Lower leg skin (tissue), 4 donors: ENCODE measurements at places on chromosomes 16 and 17.

DNA sequence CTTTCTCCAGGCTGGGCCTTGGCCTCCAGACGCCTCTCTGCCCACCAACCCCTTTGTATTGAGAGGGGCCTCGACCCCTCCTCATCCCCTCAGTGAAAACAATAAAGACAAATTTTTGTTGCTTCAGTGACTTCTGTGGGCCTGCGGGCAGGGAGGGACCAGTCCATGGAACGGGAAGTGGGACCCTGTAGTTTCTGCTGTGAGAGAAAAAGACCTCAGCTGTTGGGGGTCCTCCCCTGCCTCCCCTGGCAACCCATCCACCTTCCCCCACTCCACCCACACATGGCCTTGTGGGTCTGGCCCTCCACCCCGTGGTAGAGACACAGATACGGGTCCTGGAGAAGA, 3.5 kb downstream of the PPY start:
- no peak for DNase-seq

GRCh38 chr16:89323120-89323960, 105.8 kb downstream of the ZNF778 start:
- no peak for DNase-seq

GRCh38 chr17:73262676-73263642, 1.3 kb upstream of the CPSF4L start:
- no peak for DNase-seq

DNA sequence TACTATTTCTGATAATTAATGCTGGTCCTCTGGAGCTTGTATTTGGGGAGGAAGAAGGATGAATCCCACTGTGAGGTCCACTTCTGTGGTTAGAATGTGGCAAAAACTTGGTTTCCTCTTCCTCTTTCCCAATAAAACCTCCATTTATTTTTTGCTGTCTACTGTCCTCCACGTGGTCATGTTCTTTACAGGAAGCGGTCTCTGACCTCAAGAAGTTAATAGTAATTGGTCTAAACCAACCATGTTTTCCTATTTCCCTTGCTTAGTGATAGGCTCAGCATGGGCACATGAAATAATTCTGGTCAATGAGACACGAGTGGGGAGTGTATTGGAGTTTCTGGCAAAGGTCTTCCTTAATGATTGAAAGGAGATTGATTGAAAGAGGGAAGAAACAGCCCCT, 33.9 kb downstream of the CHP2 start:
- no peak for DNase-seq

DNA sequence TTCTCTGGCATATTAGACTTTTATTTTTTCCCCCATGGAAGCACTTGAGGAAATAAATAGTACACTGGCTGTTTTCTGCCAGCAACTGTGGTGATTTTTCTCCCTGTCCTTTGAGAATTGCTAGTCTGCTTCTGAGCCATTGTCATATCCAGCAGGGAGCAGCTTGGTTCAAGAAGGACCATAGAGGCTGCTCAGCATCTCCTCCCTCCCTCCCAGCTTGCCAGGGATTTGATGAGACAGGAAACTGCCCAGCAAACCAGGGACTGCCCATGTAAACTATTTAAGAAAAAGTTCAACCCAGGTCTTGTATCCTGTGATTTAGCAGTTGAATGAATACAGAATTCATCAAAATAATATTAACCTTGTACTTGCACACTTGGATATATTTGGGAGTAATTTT, 39.5 kb downstream of the CYB5B start:
- no peak for DNase-seq

DNA sequence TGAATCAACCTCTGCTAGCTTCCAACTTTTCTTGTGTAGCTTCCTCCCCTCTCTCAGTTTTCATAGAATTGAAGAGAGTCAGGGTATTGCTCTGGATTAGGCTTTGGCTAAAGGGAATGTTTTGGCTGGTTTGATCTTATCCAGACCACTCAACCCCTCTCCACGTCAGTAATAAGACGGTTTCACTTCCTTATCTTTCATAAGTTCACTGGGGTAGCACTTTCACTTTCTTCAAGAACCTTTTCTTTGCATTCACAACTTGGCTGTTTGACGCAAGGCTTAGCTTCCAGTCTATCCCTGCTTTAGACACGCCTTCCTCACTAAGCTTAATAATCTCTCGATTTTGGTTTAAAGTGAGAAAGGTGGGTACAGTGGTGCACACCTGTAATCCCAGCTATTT, 29.7 kb upstream of the OR1A2 start:
- DNase-seq: no peak

DNA sequence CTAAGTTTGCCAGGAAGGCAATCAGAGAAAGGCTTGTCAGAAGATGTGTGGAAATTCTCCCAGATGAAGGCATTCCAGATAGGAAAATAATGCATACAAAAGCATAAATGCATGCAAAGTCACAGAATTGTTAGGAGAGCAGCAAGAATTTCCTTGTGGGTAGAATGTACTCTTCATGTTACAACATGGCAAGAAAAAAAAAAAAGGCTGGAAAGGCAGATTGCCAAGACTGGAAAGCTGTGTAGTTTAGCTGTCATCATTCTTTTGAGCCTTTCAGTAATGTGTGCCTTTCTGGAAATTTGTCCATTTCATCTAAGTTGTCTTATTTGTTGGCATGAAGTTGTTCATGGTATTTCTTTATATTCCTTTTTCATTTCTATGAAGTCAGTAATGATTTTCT, 71.0 kb upstream of the EFCAB3 start:
- no peak for DNase-seq

DNA sequence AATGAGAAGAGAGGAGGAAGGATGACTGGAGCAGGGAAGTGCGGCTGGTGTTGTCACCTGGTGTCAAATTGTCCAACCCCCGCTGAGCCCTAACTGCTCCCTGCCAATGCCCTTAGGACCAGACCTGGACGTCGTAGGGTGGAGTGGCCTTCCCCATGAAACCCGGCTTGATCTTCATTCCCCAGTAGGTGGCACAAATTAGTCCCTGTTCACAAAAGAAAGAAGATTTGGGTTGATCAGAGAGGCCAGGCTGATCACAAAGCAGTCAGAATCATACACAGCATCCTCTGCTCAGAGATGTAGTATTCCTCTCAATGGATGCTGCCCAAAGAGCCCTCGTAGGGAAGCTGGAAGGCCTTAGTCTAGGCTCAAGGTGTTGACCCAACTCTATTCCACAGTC, 60.2 kb downstream of the ACSM1 start:
- no peak for DNase-seq

- DNase-seq: no peak
Observed at GRCh38 chr16:13885700-13886099, 34.3 kb upstream of the ERCC4 start.

GRCh38 chr17:56592487-56593085, 913 bp upstream of the NOG start:
- no peak for DNase-seq

DNA sequence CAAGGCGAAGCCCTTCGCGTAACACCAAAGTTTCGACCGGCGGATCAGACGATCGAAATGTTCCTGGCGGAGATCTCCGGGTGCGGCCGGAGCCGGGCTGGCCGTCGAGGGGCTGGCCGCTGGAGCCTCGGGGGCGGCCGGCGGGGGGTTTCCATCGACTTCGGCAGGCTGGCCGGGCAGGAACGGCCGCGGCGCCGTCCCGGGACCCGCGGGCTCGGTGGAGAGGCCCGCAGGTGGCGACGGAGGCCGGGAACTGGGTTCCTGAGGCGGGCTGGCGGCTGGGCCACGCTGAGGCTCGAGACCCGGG, 1.1 kb downstream of the EPOP start:
- DNase-seq: no peak

GRCh38 chr16:46690281-46691178, 1.1 kb downstream of the ORC6 start:
- DNase-seq: no peak

GRCh38 chr16:77850636-77851333, 62.4 kb downstream of the VAT1L start:
- DNase-seq: no peak

- no peak for DNase-seq
Observed at GRCh38 chr16:56164636-56165035, 26.7 kb upstream of the GNAO1 start.

DNA sequence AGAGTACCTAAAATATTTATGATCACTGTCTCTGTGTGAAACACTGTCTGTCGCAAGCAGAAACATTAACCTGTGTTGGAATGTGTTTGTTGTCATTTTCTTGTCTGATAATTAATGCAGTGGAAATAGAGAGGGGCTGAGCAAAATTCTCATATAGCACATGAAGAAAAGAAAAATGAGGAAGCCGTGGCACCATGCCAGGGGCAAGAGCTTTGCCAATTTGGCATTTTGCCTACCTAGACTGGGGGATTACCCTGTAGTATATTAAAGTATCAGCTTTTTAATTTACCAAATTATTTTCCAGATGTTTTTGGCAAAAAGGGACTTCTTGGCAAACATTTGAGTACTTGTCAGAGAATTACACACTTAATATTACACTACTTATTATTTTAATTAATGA, 1326.6 kb upstream of the GOT2 start:
- no peak for DNase-seq

DNA sequence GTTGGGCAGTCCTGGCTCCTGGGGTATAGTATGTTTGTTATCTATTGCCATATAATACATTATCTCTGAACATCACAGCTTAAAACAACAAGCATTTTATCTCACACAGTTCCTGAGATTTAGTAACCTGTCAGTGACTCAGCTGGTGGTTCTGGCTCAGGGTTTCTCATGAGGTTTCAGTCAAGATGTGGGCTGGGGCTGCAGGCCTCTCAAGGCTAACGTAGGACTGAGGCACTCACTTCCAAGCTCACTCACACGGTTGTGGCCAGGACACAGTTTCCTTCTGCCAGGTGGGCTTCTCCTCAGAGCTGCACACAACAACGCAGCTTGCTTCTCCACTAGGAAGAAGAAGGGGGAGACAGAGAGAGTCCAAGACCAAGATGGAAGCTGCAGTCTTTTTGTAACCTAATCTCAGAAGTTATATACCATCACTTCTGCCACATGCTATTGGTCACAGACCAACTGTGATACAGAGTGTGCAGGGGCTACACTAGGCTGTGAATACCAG, 10.3 kb upstream of the MED13 start:
- no peak for DNase-seq

GRCh38 chr17:14227052-14227451, 9.6 kb downstream of the CDRT15 start:
- DNase-seq: no peak
